ENCODE measurements at places on chromosomes 11 and 22. TPM values are rescaled to one million over a fixed set of nuclear protein-coding genes. Genes with fewer than 3 reads are reported as not detected.

Gene MFRP
- not detected for total RNA-seq

Gene MRGPRX3
- total RNA-seq: not detected

Gene ACR
- not detected for total RNA-seq

Gene NXPE2
- total RNA-seq: 0.37 TPM

Gene OR6T1
- total RNA-seq: not detected

Gene P4HA3
- not detected for total RNA-seq

Gene ESAM
- 9.8 TPM for total RNA-seq

Gene SDF2L1
- not detected for total RNA-seq

Gene ASCL2
- total RNA-seq: not detected

Gene PKDREJ
- under 0.01 TPM for total RNA-seq

Gene MOV10L1
- not detected for total RNA-seq

Gene AASDHPPT
- total RNA-seq: 60.1 TPM

Gene GRIA4
- total RNA-seq: under 0.01 TPM

Gene OR8B8
- total RNA-seq: not detected

Gene SERPING1
- total RNA-seq: 17.4 TPM

All from stomach (tissue), 19 donors.